ENCODE measurements at places on chromosomes 2 and 18. TPM values are rescaled to one million over a fixed set of nuclear protein-coding genes. Genes with fewer than 3 reads are reported as not detected.

Gene CNDP2
- 34.7 TPM for total RNA-seq

Gene SLC9A4
- total RNA-seq = not detected

Gene PDIA6
- total RNA-seq = 538 TPM

Gene BOD1L2
- not detected for total RNA-seq

Gene METTL21A
- 22.1 TPM for total RNA-seq

Gene CCDC148
- total RNA-seq = 1.4 TPM

Gene LGALSL
- under 0.01 TPM for total RNA-seq

Gene DLX1
- total RNA-seq = 7.8 TPM

Gene RIT2
- total RNA-seq = not detected

Gene TNFRSF11A
- total RNA-seq = 0.36 TPM

Gene PDE11A
- 0.24 TPM for total RNA-seq

DNA sequence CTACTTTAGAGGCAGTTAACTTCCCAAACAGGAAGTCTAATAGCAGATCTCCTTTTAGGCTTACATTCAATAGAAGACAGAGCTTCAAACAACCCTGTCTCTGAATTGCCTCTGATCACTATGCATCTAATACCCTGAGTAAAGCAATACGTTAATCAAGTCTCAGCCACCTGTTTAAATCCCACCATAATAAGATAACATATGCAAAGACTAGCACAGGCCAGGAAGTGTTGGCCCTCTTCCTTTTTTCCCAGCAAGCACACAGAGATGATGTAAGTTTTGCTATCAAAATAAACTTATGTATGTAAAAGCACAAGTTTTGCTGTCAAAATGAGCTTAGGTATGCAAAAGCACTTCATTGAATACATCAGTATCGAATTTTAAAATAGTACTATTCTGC lies 385.5 kb downstream of the RND3 start:
- no peak for DNase-seq

DNA sequence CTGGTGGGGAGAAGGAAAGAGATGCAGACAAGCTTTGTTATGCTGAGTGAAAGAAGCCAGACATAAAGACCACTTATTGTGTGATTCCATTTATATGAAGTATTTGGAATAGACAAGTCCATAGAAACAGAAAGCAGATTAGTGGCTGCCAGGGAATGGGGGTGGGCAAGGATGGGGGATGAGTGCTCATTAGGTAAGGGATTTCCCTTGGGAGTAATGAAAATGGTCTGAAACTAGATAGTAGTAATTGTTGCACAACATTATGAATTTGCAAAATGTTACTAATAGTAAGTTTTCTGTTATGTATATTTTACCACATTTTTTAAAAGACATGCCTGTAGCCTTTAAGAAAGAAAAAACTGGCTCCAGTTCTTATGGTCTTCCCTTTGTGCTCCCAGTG lies 154.9 kb downstream of the LNPK start:
- no peak for DNase-seq

GRCh38 chr18:59446012-59446411 lies 86.9 kb upstream of the LMAN1 start:
- peak; percentile 19 for DNase-seq

DNA sequence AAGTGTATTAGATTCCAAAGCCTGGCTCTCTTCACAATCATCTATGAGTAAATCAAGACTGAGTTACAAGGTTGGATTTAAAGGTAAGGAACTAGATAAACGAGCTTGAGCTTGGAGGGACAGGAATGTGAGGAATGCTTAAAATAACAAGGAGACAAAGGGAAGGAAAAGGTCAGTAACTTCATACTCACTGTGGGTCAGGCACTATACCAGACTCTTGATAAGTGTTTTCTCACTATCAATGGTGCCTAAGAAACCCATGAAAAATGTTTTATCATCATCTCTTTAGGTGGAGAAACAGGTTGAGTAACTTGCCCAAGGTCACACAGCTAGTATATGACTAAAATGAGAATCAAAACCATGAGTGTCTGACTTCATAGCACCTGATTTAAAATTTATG lies 212.1 kb downstream of the CDH2 start:
- DNase-seq = peak; percentile 15

- no peak for DNase-seq
Measured at GRCh38 chr2:120439637-120440384, 93.9 kb downstream of the INHBB start.

- DNase-seq = no peak
Measured at GRCh38 chr2:239047861-239048260, 200.0 kb downstream of the TWIST2 start.

DNA sequence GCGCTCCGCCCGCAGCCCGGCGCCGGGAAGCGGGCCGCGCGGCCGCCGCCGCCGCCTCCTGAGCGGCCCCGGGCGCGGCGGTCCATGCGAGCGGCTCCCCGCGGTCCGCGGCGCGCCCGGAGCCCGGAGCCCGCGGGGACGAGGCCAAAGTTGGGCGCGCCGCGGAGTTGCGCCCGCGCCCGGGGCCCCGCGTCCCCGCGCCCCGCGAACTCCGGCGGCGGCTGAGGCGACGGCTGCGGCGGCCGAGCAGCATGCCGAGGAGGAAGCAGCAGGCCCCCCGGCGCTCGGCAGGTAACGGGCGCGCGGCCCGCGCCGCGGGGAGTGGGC lies 992 bp downstream of the TSHZ1 start:
- DNase-seq = no peak

Data from RPMI7951 (cell line).